Progenitor cell of endocrine pancreas (in vitro differentiated cells): ENCODE measurements at places on chromosomes 5 and 9. TPM values are rescaled to one million over a fixed set of nuclear protein-coding genes. Genes with fewer than 3 reads are reported as not detected.

- H3K4me1 ChIP-seq = peaks cover 22% of the 10 kb centered on the region
- no peak overlapping the region for H3K27ac ChIP-seq
- no peaks in the 10 kb centered on the region for H3K36me3 ChIP-seq
- DNase-seq = no peak
- no peaks in the 10 kb centered on the region for H3K27me3 ChIP-seq
These were observed 284.0 kb upstream of the VLDLR start for GRCh38 chr9:2337627-2338026.

- no peaks in the 10 kb centered on the region for H3K36me3 ChIP-seq
- no peak overlapping the region for H3K27ac ChIP-seq
- peaks cover 19% of the 10 kb centered on the region for H3K4me1 ChIP-seq
These were observed 558.4 kb downstream of the BNC2 start for GRCh38 chr9:16312116-16312515.

Gene TMEM171
- 7.1 and 7.7 TPM in 2 replicates for total RNA-seq

Gene MORN5
- 0.57 and 1.9 TPM in 2 replicates for total RNA-seq

GRCh38 chr5:173913686-173914321 is 25.7 kb downstream of the CPEB4 start:
- peaks cover 2% of the 10 kb centered on the region for H3K36me3 ChIP-seq
- no peak overlapping the region for H3K4me3 ChIP-seq
- no peaks in the 10 kb centered on the region for H3K27me3 ChIP-seq
- no peak for DNase-seq
- H3K27ac ChIP-seq = no peak overlapping the region

Gene SOHLH1
- not detected in 2 replicates for total RNA-seq

GRCh38 chr5:5492087-5492933 is 69.8 kb downstream of the ICE1 start:
- no peak overlapping the region for H3K4me3 ChIP-seq
- DNase-seq = peak; percentile 20
- no peaks in the 10 kb centered on the region for H3K36me3 ChIP-seq
- H3K27ac ChIP-seq = no peak overlapping the region
- peaks cover 4% of the 10 kb centered on the region for H3K4me1 ChIP-seq

GRCh38 chr5:122091936-122092600 is 14.0 kb upstream of the LOX start:
- H3K4me3 ChIP-seq = no peak overlapping the region
- H3K4me1 ChIP-seq = no peaks in the 10 kb centered on the region
- no peaks in the 10 kb centered on the region for H3K36me3 ChIP-seq
- no peak overlapping the region for H3K27ac ChIP-seq

- no peaks in the 10 kb centered on the region for H3K4me1 ChIP-seq
- no peak for DNase-seq
- H3K36me3 ChIP-seq = peaks cover 6% of the 10 kb centered on the region
- H3K4me3 ChIP-seq = no peak overlapping the region
These were observed 56.7 kb upstream of the SLC44A1 start for GRCh38 chr9:105187781-105188180.

DNA sequence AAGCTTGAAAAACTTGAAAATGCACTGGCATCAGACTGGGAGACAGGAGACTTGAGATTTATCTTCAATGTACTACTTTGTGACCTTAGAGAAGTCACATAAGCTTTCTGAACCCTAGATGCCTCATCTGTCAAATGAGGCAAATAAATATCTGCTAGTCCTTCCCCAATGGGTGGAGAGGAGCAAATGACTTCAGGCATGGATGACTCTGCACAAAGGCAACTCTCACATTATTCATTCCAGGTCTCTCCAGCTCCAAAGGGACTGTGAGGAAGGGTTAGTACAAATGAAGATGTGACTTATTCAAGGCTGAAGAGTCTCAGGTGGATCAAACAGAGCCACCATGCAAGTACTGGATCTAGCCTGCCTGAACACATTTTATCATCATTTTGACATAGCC is 228.7 kb downstream of the SLIT3 start:
- no peak for DNase-seq
- H3K27me3 ChIP-seq = peaks cover 26% of the 10 kb centered on the region

- no peak overlapping the region for H3K27ac ChIP-seq
- H3K27me3 ChIP-seq = no peaks in the 10 kb centered on the region
- peaks cover 17% of the 10 kb centered on the region for H3K4me1 ChIP-seq
- no peak for DNase-seq
These were observed 77.1 kb upstream of the RETREG1 start for GRCh38 chr5:16693879-16694278.

Gene TSSK1B
- total RNA-seq = 0.27 and 0.29 TPM in 2 replicates

DNA sequence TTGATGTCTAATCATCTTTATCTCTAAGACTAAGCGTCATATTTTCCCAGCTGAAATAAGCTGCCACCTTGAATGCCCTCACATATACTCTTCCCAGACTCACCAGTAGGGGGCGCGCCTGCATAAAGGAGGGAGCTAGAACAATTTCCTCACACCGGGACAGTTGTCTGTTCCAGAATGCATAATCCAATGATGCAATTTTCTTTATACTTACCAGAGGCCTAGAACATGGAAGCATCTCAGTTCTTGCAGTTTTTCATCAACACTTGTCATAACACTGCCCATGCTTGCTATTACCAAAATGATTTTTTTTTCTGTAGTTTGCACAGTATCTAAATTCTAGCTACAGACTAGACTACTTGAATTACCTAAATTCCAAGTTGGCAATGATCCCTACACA is 203.9 kb downstream of the FRMD3 start:
- H3K4me3 ChIP-seq = no peak overlapping the region
- peaks cover 7% of the 10 kb centered on the region for H3K4me1 ChIP-seq
- DNase-seq = peak; percentile 62
- H3K27ac ChIP-seq = no peak overlapping the region
- H3K27me3 ChIP-seq = no peaks in the 10 kb centered on the region

Gene TLR4
- not detected in 2 replicates for total RNA-seq

DNA sequence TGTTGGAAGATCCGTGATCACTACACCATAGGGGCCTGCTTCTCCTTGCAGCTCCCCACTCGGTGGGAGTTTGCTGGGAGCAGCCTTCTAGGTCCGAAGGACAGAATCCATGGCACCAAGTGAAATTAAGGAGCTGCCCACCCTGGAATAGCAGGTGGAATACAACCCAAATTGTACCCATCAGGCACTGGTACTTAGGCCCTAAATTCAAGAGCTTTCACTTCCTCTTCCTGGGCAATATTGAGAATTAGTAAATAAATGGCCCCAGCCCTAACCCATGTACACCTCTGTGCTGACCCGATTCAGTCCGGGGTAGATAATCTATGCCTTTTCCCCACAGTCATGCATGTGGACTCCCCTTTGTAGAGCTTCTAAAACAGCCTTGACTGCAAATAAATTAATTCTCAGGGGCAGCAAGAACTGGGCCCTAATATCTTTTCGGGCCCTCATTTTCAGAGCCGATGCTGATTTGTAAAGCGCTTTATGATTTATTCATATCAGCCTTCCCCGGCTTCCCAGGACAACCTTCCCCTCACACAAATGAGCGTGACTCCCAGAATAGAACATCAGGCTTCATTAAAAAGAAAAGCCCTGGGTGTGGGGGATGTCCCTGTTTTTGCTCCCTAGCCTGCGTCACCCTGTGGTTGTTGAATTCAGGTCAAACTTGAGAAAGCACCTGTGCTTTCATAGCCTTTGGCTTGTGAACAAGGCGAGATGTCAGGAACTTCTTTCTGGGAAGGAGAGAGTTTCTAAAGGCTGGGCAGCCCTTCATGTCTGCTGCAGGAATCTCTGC is 126.1 kb upstream of the TBC1D2 start:
- DNase-seq = no peak
- H3K4me3 ChIP-seq = no peak overlapping the region
- no peaks in the 10 kb centered on the region for H3K27me3 ChIP-seq
- H3K4me1 ChIP-seq = peaks cover 3% of the 10 kb centered on the region

Gene PCDH1
- 5.5 and 6.3 TPM in 2 replicates for total RNA-seq

GRCh38 chr9:4138180-4138579 is 161.7 kb downstream of the GLIS3 start:
- no peaks in the 10 kb centered on the region for H3K36me3 ChIP-seq
- no peaks in the 10 kb centered on the region for H3K27me3 ChIP-seq
- no peak for DNase-seq
- H3K4me3 ChIP-seq = no peak overlapping the region
- H3K4me1 ChIP-seq = peaks cover 29% of the 10 kb centered on the region

GRCh38 chr5:8329773-8330172 is 460.8 kb downstream of the MTRR start:
- H3K36me3 ChIP-seq = no peaks in the 10 kb centered on the region
- H3K27me3 ChIP-seq = peaks cover 10% of the 10 kb centered on the region
- no peak overlapping the region for H3K4me3 ChIP-seq
- no peaks in the 10 kb centered on the region for H3K4me1 ChIP-seq
- no peak for DNase-seq
- H3K27ac ChIP-seq = no peak overlapping the region

DNA sequence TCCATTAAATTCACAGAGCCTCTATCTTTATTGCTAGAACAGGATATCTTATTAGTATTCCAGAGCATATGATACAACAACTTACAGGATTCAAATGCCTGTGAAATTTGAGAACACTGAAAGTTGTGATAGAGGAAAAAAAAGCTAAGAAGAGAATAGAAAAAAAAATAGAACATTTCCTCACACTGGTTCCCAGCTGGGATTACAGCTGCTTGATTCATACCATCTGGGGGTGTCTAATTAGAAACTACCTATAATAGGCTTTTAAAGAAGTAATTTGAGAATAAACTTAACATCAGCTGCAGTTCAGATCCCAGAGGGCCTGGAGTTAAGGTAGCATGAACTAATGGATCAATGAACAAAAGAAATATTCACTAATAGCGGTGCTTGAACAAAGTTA is 922.0 kb downstream of the CDH12 start:
- H3K4me3 ChIP-seq = no peak overlapping the region
- no peaks in the 10 kb centered on the region for H3K27me3 ChIP-seq
- DNase-seq = no peak
- H3K36me3 ChIP-seq = no peaks in the 10 kb centered on the region
- H3K27ac ChIP-seq = no peak overlapping the region
- H3K4me1 ChIP-seq = no peaks in the 10 kb centered on the region

- H3K36me3 ChIP-seq = peaks cover 10% of the 10 kb centered on the region
- no peak overlapping the region for H3K4me3 ChIP-seq
- H3K4me1 ChIP-seq = peaks cover 26% of the 10 kb centered on the region
- H3K27me3 ChIP-seq = no peaks in the 10 kb centered on the region
- no peak for DNase-seq
- no peak overlapping the region for H3K27ac ChIP-seq
These were observed 76.8 kb downstream of the FCHO2 start for GRCh38 chr5:73032635-73033034.

- H3K4me1 ChIP-seq = no peaks in the 10 kb centered on the region
- peaks cover 14% of the 10 kb centered on the region for H3K36me3 ChIP-seq
- H3K4me3 ChIP-seq = no peak overlapping the region
- H3K27ac ChIP-seq = peak overlapping the region; percentile 2
- H3K27me3 ChIP-seq = no peaks in the 10 kb centered on the region
- no peak for DNase-seq
These were observed 25.1 kb downstream of the NDST1 start for GRCh38 chr5:150532996-150533395.

Gene SV2C
- 0.27 and 0.48 TPM in 2 replicates for total RNA-seq
